Type B pancreatic cell (in vitro differentiated cells): ENCODE measurements at places on chromosomes 4 and X.

- DNase-seq = no peak
Measured at GRCh38 chr4:94346541-94346940, 3.9 kb upstream of the HPGDS start.

DNA sequence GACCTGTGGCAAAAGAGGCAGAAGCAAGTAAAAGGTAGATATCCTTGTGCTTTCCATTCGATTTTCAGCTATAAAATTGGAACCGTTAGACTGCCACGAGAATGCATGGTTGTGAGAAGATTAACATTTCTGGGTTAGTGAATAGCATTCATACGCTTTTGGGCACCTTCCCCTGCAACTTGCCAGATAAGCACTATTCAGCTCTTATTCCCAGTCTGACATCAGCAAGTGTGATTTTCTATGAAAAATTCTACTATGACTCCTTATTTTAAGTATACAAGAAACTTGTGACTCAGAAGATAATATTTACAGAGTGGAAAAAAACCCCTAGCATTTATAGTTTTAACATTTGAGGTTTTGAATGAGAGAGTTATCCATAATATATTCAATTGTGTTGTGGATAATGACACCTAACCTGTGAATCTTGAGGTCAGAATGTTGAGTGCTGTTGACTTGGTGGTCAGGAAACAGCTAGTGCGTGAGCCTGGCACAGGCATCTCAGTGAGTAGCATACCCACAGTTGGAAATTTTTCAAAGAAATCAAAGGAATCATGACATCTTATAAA is 3.9 kb downstream of the FGB start:
- no peak for DNase-seq

DNA sequence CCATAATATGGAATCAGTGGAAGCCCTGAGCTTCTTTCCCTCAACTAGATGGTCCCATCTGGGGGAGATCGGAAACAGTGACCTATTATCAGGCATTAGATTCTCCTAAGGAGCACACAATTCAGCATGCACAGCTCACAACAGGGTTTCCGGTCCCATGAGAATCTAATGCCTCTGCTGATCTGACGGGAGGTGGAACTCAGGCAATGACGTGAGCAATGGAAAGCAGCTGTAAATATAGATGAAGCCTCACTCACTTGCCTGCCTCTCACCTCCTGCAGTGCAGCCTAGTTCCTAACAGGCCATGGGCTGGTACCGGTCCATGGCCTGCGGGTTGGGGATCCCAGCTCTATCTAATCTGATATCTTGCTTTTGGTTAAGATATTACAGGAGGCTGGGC is 88.9 kb downstream of the COX7B2 start:
- no peak for DNase-seq

- DNase-seq = no peak
Measured at GRCh38 chr4:99847362-99847976, 30.8 kb downstream of the DAPP1 start.

DNA sequence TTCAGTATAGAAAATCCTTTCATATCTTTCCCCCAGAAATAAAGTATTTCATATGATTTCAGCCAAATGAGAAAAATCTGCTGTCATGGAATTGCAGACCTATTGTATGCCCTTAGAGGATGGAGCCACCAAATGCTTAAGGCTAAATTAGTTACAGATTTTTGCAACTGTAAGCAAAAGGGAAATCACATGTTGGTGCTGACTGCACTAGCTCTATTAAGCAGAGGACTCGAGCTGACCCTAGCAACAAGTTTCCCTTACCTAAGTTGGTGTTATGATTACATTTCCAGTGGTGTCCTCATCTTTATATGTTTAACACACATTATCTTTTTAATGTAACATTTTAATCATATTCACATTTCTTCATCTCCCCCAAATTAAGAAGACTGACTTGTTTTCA is 58.3 kb upstream of the DOCK11 start:
- no peak for DNase-seq

- no peak for DNase-seq
Measured at GRCh38 chr4:184232202-184232601, 14.5 kb upstream of the ENPP6 start.

GRCh38 chr4:38728631-38729141 is 54.1 kb downstream of the TLR10 start:
- no peak for DNase-seq

DNA sequence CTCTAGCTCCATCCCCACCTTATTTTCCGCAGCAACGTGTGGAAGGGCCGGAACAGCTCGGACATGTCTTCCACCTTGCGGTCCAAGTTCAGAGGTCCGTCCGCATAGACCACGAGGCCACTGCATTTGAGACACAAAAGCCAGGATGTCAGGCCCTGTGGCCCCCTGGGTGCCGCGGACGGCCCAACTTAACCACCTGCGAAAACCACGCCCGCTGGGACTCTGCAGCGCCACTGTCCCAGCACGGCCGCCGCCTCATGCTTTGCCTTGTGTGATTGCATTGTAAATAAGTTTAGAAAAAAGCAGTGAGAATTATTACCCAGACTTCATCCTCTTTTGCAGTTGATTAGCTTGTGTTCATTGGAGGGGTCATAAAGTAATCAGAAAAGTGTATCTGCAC is 58.2 kb upstream of the MXD4 start:
- DNase-seq = no peak

- DNase-seq = no peak
Measured at GRCh38 chr4:184237612-184238011, 19.9 kb upstream of the ENPP6 start.

GRCh38 chr4:83255584-83255983 is 29.0 kb downstream of the COQ2 start:
- DNase-seq = no peak

DNA sequence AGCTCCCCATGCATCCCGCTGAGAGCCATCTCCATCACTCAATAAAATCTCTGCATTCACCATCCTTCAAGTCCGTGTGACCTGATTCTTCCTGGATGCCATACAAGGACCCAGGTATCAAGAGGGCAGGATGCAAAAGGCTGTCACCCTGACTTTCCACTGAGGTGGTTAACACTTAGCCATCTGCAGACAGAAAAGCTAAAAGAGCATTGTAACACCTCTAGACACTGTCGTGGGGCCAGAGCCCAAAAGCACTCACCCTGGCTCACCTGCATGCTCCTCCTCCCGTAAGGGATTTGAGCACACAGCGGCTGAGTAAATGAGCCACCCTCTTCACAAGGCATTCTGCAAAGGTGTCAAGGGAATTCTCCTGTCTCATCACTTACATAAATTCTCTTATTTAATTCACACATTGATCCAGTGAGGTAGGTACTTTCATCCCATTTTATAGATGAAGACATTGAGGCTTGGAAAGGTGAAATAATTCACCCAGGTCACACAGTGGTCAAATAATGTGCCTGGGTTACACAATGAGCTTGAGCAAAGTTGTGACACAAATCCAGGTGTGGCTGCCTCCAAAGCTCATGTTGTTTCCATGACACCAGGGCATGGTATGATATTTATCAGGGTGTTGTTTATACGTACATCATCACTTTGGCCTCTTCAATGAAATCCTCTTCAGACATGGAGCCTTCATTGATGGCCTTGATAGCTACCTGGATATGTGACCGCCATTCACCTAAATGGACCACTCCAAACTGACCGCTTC is 48.0 kb downstream of the TXK start:
- no peak for DNase-seq

GRCh38 chr4:35942092-35942491 is 302.2 kb downstream of the ARAP2 start:
- DNase-seq = no peak

GRCh38 chr4:185677637-185678314 is 134.2 kb downstream of the SORBS2 start:
- DNase-seq = no peak

DNA sequence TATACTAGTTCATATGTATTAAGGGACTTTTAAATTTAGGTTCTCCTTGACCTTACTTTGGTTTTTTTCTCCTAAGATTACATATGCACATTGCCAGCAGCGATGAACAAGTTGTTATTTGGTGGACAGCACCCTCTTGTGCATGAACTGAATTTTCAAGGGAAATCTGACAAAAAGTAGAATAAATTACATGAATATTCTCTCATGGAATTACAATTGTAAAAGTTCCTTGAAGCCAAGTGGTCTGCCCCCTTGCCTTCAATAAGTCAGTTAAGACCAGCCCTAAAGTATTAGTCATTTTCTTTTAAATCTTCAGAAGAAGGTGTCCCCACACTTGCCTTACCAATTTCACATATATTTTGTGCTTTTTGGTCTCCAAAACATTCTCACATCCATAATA is 30.7 kb upstream of the SMARCA5 start:
- DNase-seq = no peak

GRCh38 chr4:171583790-171584189 is 229.4 kb upstream of the GALNTL6 start:
- no peak for DNase-seq

DNA sequence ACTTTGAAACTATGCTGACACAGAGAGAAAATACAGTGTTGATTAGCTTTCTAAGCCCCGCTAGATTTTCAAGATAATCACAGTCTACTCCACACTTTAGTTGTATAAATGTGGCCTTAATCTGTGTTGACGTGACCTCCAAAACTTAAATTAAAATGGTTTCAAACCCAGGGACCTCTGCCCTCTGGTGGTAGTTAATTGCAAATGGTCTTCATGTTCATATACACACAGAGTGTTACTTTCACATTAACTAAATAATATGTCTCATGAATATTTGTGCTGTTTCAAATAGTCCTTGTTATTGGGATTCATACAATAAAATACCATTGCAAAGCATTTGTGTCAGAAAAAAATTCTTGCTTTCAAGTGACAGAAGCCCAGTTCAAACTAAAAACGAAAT is 64.3 kb downstream of the TASL start:
- no peak for DNase-seq

DNA sequence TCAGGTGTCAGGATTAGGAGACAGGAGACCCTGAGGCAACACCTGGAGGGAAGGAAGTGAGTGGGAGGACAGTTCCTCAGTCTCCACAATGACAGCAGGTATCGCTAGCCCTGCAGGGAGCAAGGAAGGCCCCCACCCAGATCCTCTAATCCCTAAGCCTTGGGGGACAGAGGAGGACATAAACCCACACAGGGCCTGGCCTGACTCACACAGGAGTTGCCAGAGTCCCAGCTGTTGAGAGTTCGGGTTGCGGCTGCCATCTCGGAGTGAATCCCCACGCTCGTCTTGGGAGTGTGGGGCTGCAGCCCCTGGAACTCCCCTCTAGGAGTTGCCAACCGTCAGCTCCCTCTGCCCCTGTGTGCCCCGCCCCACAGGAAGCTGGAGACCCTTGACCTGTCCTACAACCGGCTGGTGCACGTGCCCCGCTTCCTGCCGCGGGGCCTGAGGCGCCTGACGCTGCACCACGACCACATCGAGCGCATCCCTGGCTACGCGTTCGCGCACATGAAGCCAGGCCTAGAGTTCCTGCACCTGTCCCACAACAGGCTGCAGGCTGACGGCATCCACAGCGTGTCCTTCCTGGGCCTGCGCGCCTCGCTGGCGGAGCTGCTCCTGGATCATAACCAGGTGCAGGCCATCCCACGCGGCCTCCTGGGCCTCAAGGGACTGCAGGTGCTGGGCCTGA is 9.2 kb upstream of the BGN start:
- no peak for DNase-seq

- DNase-seq = no peak
Measured at GRCh38 chrX:107684956-107685385, 56.7 kb downstream of the PRPS1 start.

DNA sequence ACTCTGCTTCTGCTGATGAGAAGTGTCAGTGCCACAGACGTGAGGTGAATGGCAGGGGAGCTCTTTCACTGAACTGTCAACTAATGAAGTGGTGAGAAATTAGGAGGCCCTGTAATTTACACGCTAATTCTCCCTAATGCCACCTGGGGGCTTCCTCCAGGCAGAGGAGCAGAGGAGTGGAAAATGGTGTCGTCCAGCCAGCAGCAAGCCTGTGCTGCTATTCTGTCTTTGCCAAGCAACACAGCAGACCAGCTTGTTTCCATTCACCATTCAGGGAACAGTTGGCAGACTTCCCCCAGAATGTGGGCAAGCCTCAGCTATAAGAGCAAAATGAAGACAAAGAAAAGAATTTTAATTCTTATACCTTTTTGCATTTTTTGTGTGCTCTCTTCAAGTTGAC is 245.2 kb upstream of the TET2 start:
- DNase-seq = no peak

GRCh38 chr4:94849901-94850300 is 92.1 kb downstream of the BMPR1B start:
- no peak for DNase-seq

DNA sequence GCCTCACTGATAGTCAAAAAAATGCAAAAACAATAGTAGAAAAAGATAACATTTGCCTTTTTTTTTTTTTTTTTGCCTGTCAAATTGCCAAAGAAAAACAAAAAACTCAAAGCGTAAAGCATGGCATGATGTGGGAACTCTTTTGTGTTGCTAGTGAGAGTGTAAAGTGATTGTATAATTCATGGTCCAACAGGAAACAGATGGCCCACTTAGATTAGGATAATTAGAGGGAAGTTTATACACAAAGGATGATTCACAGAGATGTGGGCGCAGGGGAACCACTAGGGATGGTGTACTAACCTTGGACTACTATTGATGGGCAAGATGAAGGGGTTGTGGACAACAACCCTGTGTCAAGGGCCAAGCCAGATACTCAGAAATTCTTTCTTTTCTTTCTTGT is 16.4 kb downstream of the MCUB start:
- no peak for DNase-seq

- DNase-seq = no peak
Measured at GRCh38 chrX:136823175-136823574, 42.4 kb upstream of the ARHGEF6 start.

DNA sequence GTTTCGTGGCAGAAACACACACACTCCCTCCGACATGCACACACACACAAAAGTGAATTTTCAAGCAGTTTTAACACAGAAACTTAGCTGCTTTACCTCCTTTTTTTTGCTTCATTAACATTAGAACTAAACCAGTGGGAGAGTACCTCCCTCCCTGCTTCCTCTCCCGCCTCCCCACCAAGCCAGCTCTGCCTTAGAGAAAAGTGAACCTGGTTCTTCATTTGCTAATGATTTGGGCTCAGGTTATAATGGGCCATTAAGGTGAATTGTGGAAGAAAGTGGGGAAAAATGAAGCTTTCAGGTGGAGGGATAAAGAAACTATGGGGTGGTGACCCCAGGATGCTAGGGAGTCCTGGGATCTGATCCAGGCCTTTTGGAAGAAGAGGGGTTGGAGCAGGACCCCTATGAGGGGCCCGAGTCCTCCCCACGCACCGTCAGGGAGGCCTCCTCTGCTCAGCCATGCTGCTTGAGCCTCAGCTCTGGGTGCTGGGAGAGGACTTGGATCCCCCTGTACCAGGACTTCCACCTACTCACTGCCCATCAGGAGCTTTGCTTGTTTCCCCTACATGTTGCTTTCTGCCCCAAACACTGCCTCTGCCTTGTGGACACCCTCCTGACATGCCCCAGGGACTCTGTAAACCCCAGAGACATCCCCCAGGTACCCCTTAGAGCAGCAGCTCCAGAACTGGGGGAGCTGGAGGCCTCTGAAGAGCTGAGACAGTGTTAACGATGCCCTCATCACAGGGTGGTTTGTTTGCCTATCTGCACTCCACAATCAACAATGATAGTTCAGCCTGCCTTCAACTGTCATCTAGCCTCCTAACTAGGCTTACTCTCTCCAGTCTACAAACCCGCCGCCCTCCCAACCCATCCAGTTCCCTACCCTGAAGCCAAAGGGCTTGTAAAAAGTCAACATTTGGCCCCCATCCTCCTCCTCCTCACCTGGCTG is 6.5 kb upstream of the JADE1 start:
- DNase-seq = no peak
